ENCODE measurements at places on chromosomes 7 and 10.

GRCh38 chr7:76193466-76193865 lies 8.2 kb upstream of the SRRM3 start:
- DNase-seq, result no peak

DNA sequence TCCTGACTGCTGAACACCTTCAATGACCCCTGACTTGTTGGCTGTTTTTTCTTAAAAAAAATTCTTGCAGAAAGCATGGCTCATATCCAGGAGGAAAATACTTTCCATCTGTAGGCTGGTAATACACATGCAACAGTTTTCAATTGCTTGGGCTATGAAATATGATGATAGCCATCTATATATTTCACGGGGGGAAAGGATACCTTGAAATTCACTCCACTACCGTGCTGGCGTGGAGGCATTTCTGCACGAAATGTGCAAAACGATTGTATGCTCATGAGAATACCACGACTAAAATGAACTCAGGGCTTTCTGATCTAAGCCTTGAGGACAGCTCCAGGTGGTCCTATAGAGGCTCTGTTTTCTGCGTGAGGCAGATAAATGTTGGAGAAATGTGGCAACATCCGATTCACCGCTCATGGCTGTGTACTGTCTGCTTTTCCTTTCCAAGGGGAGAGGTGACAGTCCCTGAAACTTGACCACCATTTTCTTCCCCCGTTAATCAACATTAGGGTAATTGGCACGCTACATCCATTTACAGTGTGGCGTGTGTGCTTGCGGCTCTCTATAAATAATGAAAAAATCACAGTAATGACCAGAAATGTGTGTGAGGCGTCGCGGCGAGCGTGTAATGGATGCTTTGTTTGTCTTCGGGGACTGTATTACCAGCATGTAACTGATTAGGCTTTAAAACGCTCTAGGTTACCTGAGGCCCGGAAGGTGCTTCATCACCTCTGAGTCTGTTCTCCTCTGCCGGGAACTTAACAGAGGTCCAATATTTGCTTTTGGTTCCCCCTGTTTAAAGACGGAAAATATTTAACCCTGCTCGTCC lies 12.8 kb upstream of the CARD11 start:
- no peak for DNase-seq

- no peak for DNase-seq
These were observed 261.4 kb upstream of the YAE1 start for GRCh38 chr7:39304668-39305405.

GRCh38 chr7:98974906-98975816 lies 96.8 kb downstream of the TRRAP start:
- no peak for DNase-seq

DNA sequence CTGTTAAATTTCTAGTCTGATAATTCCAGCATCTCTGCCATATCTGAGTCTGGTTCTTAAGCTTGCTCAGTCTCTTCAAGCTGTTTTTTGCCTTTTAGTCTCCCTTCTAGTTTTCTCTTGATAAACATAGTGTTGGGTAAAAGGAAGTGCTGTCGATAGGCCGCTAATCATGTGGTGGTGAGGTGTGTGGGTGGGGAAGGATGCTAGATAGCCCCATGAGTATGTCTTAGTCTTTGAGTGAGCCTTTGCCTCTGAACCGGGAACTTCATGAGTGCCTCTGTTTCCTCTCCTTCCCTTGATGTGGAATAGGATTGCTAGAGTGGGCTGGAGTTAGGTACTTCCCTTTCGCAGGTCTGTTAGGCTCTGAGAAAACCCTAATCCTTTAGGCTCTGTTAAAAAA lies 441.8 kb downstream of the INHBA start:
- DNase-seq, result no peak

DNA sequence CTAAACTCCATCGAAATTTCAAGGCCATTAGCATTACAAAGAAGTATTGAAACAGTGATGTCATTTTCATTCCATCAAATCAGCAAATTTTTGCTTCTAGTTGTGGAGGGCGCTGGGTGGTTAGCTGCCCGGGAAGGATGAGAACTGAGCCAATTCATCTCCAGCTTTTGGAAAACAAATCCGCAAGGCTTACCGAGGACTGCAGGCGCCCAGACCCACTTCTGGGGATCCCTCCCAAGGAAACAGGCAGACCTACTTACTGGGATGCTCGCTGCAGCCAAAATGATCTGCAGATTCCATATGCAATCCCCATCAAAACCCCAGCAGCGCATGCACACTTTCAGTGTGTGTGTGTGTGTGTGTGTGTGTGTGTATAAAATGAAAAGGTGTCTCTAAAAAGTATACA lies 19.2 kb downstream of the TNRC18 start:
- DNase-seq, result no peak

Measured in urothelium cell line (cell line).